ENCODE measurements at places on chromosomes 6 and 20.

GRCh38 chr6:35736253-35736894, 458 bp upstream of the ARMC12 start:
- peak; percentile 81 for DNase-seq

- DNase-seq, result no peak
These were observed 229.5 kb downstream of the UBE3D start for GRCh38 chr6:82836022-82836575.

GRCh38 chr6:71997341-71997740, 111.0 kb downstream of the RIMS1 start:
- no peak for DNase-seq

- no peak for DNase-seq
These were observed 100.9 kb downstream of the TMEM242 start for GRCh38 chr6:157222201-157222981.

GRCh38 chr20:48681873-48682426, 145.8 kb downstream of the PREX1 start:
- DNase-seq, result no peak

DNA sequence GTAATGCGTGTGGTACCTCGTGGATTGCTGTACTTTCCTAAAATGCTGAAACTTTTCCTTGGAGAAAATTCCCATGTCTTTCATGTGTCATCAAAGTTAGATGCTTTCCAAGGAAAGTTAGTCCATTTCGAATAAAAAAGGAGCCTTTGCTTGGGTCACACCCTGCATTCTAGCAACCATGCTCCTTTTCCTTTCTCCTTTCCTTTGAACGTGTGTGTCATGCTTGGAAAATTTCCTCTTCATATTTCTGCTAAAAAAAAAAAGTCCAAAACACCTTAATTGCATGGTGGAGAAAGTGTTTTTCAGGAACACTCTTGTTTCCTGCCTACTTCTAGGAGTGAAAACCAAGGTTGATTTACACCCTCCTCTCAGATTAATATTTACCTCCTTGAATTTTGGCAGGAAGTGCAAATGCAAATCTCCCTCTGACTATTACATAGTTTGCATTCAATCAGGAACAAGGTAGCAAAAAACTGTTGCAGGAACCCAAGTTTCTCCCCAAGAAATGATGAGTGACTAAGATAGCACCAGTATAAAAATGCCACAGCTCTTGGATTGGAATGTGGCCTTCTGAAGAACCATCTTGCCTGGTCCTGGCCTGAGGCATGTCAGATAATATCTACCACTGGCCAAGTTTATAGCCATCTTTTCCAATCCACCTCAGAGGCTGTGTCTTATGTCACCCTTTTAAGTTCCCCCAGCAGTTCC, 590.6 kb downstream of the QKI start:
- DNase-seq, result no peak

DNA sequence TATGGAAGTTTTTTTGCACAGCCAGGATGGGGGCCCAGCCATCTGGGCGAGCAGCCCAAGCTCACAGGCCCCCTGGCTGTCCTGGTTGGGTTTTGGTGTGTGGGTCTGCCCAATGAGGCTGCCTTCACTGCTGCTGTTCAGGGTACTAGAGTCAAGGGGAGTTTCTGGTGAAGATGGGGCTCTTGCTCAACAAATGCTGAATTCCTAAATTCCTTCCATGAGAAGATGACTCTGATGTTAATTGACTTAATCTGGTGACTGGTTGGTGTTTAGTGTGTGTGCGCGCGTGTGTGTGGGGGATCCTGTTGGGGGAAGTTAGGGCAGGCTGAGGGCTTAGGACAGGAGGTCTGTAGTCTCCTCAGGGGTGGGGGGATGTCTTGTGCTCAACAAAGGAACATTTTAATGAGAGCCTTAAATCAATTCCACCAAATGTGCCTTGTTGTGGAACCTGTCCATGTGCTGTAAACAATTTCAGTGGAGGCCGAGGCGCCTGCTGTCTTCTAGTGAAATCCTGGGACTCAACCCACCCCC, 1.9 kb downstream of the PTK7 start:
- DNase-seq, result no peak

DNA sequence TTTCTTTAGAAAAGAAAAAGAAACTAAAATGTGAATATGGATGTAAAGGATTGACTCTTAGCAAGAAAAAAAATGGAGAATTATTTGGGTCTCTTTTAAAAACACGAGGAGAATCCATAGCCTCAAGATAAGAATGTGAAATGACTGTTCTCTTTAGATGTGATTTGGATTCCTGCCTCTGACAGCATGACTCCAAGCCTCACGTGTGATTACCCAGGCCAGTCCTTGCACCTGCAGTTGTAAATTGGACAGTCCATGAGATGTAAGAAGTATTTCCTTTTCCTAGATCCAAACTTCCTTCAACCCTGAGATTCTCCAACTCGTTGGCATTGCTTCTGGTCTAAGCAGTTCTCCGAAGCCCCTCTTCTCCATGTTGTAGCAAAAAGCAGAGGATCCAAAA, 31.9 kb downstream of the SLC2A12 start:
- DNase-seq, result no peak

- DNase-seq, result no peak
These were observed 149.4 kb downstream of the CD24 start for GRCh38 chr6:106825156-106825555.

GRCh38 chr20:63473555-63474449, 1.3 kb upstream of the KCNQ2 start:
- DNase-seq, result no peak

DNA sequence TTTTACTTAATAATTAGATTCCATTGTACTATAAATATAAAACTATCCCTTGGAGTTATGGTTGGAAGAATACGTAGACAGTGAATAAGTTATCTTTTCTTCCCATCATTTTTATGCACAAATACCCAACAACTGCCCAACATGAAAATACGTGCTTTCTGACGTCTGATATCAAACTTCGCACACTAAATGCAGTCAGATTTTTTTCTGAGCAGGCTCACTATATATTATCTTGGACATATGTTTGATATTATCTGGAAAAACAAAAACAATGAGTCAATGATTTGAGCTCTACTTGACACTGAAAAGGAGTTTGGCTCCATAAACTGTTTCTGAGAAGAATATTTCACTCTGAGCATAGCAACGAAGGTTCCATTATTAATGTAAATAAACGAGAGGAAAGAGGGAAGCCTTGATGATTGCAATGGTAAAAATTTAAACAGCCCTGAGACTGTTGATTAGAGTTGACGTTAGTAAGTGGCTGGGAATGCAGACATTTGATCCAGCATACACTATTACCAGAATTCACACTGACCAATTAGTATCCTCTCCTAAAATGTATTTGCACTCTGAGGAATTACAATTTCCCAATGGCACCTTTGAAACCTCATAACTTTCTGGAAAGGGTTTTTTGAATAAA, 1090.0 kb downstream of the EPHA7 start:
- DNase-seq, result no peak

DNA sequence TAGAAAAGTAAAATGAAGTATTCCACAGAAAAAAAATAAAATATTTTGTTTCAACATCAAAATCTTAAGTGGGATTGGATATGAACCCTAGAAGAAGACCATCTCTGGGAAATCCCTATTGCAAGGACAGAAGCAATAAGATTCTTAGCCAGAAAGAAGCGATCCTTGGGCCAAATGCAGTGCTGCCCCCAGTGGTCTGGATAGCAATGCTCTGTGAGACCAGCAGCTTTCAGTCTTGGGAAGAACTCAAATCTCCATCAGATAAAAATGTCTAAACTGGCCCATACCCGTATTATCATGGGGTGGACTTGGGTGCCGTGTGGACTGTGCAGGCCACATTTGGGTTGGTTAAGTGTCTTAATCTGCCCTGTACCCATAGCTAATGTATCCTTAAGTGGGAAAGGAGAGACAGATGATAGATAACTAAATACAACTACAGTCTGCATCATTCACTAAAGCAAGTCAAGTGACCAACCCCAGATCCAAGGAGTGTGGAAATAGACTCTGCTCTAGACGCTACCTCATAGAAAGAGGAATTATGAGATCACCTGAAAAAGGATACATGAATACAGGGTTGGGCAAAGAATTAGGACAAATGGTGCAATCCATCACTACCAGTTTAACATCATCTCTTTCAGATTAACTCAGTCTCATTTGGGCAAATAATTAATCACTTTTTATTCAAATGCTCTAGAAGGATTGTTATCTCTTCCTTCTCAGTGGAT, 38.9 kb upstream of the SNAP25 start:
- peak; percentile 44 for DNase-seq

DNA sequence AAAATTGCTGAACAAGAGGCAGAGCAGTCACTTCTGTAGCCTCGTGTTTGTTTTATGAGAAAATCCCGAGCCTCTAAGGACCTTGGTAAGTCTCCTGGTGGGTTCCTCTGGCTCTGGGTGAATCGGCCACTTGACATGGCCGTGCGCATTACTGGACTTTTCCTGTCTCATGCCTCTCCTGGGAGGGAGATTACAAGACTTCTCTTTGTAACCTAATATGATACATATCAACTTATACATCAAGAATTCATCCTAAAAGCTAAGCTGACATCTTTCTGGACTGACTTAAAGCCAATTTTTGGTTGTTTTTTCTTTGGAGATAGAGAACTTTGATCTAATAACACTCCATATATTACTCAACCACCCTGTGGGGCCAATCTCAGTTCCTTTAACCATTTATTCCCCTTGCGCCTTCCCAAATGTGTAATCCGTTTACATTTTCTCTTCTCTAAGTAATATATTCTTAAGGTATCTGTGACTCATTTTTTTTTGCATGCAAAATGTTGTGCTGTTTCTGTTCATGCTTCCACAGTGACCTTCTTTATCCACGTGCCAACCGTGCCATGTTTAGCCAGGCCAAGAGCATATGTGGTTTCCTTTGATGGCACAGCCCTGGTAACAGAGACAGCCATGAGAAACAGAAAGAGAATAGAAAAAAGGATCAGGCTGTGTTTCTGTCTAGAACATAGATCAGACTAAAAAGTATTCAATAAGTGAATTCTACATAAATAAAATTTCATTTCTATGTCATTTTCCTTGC, 47.5 kb upstream of the JAG1 start:
- no peak for DNase-seq

DNA sequence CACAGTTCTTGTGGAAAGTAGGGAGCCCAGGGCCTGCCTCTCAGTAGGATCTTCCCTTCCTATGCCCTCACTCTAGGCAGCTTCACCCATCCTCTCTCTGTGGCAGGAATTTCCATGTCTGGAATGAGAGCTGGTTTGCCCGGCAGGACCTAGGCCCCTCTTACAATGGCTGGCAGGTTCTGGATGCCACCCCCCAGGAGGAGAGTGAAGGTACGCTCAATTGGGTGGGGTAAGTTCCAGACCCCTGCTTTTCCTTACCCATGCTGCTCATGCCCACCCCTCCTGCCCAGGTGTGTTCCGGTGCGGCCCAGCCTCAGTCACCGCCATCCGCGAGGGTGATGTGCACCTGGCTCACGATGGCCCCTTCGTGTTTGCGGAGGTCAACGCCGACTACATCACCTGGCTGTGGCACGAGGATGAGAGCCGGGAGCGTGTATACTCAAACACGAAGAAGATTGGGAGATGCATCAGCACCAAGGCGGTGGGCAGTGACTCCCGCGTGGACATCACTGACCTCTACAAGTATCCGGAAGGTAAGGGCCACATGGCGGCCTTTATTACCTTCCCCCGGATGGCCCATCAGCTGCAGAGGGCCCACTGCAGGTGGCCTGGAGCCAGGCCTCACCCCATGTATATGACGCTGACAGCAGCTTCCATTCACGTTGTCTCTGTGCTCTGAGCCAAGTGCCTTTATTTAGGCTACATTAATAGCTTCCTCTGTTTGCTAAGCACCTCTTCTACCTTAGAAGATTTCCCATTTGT, 22.8 kb downstream of the TGM6 start:
- no peak for DNase-seq

DNA sequence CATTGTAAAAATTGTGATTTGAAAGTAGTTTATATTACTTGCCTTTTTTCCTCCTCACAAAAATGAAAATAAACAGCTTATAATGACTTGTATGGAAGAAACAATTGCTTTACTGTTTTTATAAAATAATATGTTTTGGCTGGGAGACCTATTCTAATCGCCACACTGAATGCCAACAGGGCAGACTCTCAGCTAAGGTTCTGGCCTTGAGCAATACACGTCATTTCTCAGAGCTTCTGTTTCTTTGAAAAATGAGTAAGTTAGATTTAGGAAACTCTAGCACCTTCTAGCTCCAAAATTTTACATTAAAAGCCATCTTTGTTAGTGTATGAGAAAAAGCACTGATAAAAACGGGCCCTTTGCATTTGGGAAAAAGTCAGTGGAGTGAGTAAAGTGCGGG, 166.6 kb downstream of the ARID1B start:
- no peak for DNase-seq

DNA sequence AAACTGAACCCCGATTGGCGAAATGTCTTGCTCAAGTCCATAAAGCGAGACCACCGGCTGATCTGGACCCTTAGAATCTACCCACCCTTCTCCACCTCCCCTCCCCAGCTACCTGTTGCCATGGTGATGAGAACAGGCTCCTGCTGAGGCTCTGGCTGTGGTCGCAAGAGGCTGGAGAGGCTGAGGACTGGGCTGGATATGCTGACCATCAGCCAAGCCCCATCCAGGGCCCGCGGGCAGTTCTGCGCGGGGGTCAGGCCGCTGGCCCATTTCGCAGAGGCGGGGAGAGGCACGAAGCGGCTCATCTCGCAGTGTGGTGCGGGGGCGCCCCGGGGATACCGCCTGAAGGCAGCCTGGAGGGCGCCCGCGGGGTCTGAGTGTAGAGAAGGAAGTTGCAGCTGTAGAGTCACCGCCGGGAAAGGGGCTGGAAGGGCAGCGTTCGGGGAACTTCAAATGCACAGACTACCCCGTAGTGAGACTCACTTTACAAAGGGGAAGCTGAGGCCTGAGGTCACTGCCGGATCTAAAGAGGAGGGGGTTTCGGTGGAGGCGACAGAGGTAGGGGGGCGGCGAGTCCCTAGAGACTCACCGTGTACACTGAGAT, 671 bp downstream of the TAPBP start:
- DNase-seq, result no peak

DNA sequence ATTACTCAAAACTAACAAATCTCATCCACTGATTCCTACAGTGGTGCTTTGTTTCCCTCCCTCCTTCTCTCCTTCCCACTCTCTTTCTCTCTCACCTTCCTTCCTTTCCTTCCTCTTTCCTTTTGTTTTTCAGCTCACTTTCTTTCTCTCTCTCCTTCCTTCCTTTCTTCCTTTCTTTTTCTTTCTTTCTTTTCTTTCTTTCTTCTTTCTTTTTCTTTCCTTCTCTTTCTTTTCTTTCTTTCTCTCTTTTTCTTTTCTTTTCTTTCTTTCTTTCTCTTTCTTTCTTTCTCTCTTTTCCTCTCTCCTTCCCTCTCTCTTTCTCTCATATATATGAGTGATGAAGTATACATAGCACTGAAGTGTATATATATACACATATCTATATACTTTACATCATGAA, 241.4 kb downstream of the CENPW start:
- no peak for DNase-seq

DNA sequence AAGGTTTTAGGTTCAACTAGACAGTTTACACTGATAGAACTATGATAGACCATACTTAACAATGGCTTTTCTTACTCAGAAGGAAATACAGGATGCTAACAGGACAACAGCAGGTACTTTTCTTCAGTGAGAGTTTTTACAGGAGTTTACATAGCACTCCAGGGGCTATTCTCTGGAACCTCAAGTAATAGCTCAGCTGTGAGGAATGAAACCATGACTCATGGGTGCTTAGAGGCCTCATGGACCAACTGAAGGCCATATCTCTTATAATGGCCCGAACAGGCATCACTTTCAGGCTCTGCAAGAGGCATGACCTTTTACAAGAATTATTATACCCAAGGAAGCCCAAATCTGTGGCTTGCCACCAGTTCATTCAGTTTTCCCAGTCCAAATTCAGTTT, 31.8 kb downstream of the TREML1 start:
- no peak for DNase-seq

- peak; percentile 86 for DNase-seq
These were observed 23.3 kb upstream of the ARFGEF2 start for GRCh38 chr20:48898210-48898609.
